Chondrocyte (in vitro differentiated cells): ENCODE measurements at places on chromosomes 13 and 19. TPM values are rescaled to one million over a fixed set of nuclear protein-coding genes. Genes with fewer than 3 reads are reported as not detected.
A peak's percentile ranks its signal among the peaks of the same experiment; 100 is the strongest.

DNA sequence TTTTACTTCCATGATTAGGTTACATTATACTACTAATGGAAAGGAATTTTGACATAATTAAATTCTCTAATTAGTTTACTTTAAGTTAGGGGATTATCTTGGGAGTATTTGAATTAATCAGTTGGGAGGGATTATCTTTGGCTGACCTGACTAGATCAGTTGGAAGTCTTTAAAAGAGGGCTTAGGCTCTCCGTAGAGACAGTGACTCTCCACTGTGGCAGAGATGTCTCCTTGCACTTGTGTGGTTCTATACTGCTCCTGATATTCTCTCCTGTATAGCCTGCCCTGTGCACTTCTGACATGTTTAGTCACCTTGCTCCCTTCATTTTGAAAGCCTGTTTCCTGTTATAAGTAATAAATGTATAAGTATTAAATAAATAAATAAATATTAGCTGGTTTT, 1612.3 kb upstream of the PRR20A start:
- no peak for DNase-seq

- no peak for DNase-seq
Observed at GRCh38 chr13:85411591-85411990, 387.6 kb downstream of the SLITRK6 start.

- peak; percentile 81 for DNase-seq
Observed at GRCh38 chr13:114108141-114108761, 24.2 kb downstream of the RASA3 start.

DNA sequence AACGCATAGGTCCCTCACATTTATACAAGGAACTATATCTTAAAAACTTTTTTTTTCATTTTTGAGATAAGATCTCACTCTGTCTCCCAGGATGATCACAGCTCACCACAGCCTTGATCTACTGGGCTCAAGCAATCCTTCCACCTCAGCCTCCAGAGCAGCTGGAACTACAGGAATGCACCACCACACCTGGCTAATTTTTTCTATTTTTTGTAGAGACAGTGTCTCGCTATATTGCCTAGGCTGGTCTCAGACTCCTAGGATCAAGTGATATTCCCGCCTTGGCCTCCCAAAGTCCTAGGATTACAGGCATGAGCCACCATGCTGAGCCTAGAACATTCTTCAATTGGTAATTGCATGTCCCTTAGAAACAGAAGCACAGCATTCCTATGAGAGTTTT, 41.7 kb downstream of the RCBTB1 start:
- DNase-seq: no peak

The UBAC2 gene
- total RNA-seq: 70.8 to 76.0 TPM (median 74.9 TPM) in 3 replicates
